ENCODE measurements at places on chromosomes 1 and 21.
A peak's percentile ranks its signal among the peaks of the same experiment; 100 is the strongest.

DNA sequence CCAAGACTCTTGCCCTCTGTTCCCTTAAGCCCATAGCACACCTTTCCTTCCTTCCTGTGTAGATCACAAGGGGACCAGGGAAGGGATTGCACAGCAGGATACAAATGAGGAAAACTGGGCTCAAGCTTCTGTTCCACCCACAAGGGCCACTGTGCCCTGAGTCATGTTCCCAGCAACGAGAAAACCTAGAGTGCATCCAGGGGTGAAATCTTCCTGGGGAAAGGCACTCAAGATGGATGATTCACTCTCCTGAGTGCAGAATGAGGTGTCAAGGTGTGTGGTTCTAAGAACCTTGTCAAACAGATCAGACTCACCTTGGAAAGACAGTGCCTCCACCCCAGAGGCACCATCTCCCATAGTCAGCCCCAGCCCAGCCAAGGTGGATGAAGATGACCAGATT, 40.7 kb upstream of the EYA3 start:
- DNase-seq, result no peak

GRCh38 chr1:193356249-193356648, 169.8 kb upstream of the B3GALT2 start:
- peak; percentile 65 for DNase-seq

GRCh38 chr1:48216941-48217340, 5.6 kb upstream of the SLC5A9 start:
- DNase-seq, result no peak

GRCh38 chr1:116434849-116435248, 61.8 kb downstream of the ATP1A1 start:
- no peak for DNase-seq

- DNase-seq, result no peak
Measured at GRCh38 chr1:29416267-29417146, 180.2 kb downstream of the PTPRU start.

GRCh38 chr1:58895082-58895481, 111.2 kb upstream of the JUN start:
- peak; percentile 64 for DNase-seq

GRCh38 chr1:152640351-152640750, 17.4 kb upstream of the LCE3A start:
- DNase-seq, result no peak

- DNase-seq, result no peak
Measured at GRCh38 chr21:26815197-26815596, 30.0 kb downstream of the ADAMTS1 start.

All from right cardiac atrium (tissue), 5 donors.